ENCODE measurements at places on chromosomes 13 and 19.

DNA sequence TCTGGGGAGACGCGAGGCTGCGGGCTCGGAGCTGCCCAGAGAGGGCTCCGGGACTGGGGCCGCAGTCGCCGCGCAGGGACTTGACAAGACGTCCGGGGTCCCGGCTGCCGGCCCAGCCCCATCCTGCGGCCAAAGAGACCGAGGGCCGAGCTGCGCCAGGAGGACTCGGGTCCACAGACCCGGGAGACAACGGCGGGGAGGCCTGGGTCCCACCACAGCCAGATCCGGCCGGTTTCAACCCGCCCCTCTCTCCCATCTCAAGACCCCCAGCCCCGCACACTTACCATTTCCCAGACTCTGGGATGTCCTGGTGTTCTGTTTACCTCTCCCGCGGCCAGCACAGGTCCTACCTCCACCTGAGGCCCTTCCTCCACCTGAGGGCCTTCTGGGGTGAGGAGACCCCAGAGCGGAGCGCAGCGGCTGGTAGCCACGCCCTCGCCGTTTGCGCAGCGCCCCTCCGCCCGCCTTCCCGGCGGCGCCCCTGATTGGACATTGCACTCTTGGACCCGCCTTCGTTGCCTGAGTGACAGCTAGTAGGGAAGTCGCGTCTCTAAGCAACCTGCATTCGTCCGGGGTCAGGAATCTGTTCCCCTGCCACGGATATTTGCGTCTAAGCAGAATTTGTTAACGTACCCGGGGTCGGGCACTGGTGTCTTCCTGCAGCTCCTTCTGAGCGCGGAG is at the start of gene ZNF709:
TSS of gene ZNF709 (minus strand) at position 446 of the 681 bp plus-strand sequence. CDS start at position 287, 159 bp downstream.
- peaks cover 6% of the 10 kb centered on the region for H3K4me1 ChIP-seq
- no peaks in the 10 kb centered on the region for H3K36me3 ChIP-seq
- peak within 1 kb of the TSS; percentile 52 for H3K27ac ChIP-seq
- peak; percentile 92 for DNase-seq
- peak within 1 kb of the TSS; percentile 86 for H3K4me3 ChIP-seq
- no peaks in the 10 kb centered on the region for H3K27me3 ChIP-seq

DNA sequence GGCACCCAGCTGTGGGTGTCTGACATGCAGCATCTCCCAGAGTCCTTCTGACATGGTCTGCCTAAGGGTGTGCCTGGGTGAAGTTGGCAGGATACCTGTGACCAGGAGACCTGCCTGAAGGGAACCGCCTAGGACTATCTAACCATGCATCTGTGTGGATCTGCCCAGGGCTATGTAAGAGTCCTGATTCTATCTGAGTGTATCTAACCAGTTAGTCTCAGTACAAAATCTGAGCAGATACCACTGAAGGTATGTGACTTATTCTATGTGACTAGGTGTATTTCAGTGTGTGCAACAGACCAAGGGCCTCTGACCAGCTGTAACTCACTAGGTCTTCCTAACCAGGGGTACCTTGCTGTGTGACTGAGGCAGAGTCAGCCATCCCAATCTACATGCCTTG is 28.2 kb upstream of the FBL start:
- H3K36me3 ChIP-seq = no peaks in the 10 kb centered on the region
- no peaks in the 10 kb centered on the region for H3K4me1 ChIP-seq
- no peak for DNase-seq
- no peaks in the 10 kb centered on the region for H3K27me3 ChIP-seq

- H3K4me3 ChIP-seq = no peak overlapping the region
- no peaks in the 10 kb centered on the region for H3K36me3 ChIP-seq
- no peaks in the 10 kb centered on the region for H3K4me1 ChIP-seq
- no peak overlapping the region for H3K27ac ChIP-seq
- DNase-seq = no peak
- H3K27me3 ChIP-seq = peaks cover 50% of the 10 kb centered on the region
Observed at GRCh38 chr19:54707962-54708361, 16.3 kb upstream of the KIR3DL3 start.

- no peak overlapping the region for H3K4me3 ChIP-seq
- DNase-seq = no peak
- no peak overlapping the region for H3K27ac ChIP-seq
- H3K4me1 ChIP-seq = peaks cover 6% of the 10 kb centered on the region
- H3K27me3 ChIP-seq = no peaks in the 10 kb centered on the region
Observed at GRCh38 chr13:50691681-50692263, 151.7 kb downstream of the DLEU7 start.

DNA sequence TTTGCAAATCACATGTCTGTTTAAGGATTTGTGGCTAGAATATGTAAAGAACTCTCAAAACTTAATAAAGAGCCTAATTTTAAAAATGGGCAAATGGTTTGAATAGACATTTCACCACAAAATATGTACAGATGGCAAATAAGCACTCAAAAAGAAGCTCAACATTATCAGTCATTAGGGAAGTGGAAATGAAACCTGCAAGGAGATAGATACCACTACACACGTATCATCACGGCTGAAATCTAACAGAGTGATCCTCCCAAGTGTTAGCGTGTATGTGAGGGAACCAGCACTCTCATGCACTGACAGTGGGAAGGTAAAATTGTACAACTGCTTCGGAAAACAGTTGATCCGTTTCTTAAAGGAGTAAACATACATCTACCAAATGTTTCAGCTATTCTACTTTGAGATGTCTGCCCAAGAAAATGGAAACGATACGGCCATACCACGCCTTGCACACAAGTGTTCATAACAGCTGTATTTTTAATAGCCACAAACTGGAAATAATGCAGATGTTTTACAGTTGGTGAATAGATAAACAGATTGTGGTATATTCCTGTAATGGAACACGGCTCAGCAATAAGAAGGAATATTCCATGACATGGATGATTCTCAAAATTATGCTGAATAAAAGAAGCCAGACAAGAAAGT is 14.5 kb downstream of the ARHGEF7 start:
- H3K27me3 ChIP-seq = no peaks in the 10 kb centered on the region
- H3K27ac ChIP-seq = no peak overlapping the region

All from left lung (tissue), 14 donors.